ENCODE measurements at places on chromosomes 2 and 18.
A peak's percentile ranks its signal among the peaks of the same experiment; 100 is the strongest.

GRCh38 chr18:10878703-10879102 lies 270.7 kb downstream of the PIEZO2 start:
- DNase-seq, result no peak

DNA sequence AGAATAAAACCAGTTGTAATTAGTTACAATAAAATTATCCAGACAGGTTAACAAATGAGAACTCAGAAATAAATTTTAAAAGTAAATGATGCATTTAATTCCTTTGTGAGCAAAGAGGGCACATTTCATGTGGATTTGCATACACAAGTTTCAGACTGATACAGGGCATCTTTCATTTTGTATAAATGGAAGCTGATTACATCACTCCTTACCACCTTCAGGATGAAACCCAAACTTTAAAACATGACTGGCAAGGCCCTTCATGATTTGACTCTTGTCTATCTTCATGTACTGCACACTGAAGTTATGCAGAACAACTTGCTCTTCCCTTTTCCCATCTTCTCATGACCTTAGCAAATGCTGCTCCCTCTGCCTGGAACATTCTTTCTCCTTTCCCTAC lies 26.9 kb downstream of the EFEMP1 start:
- no peak for DNase-seq

GRCh38 chr2:17235167-17235566 lies 283.1 kb downstream of the RAD51AP2 start:
- no peak for DNase-seq

DNA sequence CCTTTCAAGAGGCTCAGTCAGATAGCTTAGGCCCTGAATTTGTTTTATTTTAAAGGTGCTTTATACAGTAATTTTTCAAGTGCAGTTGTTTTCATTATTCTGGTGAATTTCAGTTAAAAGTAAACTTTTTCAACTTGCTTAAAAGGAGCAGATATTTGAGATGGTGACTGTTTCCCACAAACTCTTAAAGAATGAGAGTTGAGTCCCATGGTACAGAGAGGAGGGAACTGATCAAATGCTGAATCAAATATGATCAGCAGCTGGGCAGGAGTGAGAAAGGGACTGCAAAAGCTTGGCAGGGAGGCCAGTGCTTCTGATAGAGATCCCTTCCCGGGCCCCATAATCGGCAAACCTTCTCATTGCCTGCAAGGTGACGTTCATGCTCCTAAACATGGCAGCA lies 91.2 kb downstream of the KCNS3 start:
- no peak for DNase-seq

DNA sequence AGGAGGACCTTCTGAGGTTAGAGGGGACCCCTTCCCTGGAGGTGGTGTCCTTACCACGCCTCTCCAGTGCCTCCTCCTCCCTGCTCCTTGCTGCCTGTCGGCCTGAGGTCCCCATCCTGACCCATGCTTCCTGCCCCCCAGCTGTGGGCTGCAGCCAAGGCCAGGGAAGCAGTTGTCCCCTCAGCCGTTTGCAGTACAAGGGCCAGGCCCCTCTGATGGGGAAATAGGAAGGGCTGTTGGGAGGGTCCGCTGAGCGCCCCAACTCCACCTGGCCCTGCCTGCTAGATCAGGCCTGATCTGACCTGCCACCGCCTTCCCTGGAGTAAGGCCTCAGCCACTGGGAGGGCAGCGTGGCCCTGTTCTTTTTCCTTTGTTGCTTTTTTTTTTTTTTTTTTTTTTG lies 219.8 kb downstream of the KLHL29 start:
- DNase-seq, result no peak

DNA sequence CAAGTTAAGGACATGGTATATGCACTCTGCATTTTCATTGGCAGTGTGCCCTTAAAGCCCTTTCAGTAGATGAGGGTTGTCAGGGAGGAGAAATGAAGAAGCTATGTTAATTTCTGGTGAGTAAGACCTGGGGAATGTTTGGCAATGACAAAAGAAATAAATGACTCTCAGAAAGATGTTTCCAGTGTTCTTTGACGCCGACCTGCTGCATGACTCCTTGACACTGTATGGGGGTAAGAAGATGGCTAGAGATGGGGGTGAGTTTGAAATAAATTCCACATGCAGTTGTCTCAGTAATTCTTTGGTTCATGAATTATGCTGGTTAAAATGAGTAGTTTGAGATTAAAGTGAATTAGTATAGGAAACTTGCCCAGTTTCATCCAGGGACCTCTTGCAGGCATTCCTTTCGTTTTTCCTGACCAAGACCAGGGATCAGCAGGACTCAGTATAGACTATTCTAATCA lies 5.9 kb downstream of the CCDC121 start:
- no peak for DNase-seq

GRCh38 chr2:70553584-70554337 lies at the start of gene TGFA:
TSS of gene TGFA (minus strand) at chr2:70553826. CDS start at chr2:70553767, 59 bp downstream.
- DNase-seq, result peak; percentile 68

- no peak for DNase-seq
Measured at GRCh38 chr2:213696442-213696841, 412.2 kb downstream of the SPAG16 start.

DNA sequence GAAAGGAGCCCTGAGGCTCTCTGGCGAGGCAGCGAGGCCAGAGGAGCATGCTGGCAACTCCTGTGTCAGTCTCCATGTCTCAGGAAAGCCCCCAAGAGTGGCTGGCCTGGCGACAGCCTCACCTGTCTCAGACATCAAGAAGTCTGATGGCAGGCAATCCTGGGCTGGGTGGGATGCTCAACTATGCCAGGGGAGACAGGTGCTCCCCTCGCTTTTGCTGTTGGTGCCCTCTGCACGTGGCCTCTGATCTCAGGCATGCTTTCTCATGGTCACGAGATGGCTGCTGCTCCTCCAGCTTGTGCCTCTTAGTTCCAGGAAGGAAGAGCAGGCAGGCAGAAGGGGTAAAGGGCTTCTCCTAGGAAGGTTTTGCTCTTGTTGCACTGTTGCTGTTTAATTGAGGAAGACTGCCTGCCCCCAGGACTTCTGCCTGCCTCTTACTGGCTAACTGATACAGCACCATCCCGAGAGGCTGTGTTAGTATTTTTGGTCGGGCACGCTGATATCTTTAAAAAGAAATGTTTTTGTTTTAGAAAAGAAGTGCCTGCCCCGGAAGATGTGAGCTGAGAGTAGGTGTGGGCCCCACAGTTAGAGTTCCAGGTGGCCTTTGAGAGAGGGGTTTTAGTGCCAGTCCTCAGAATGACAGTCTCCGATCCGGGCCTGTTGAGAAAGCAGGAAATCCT lies 344.8 kb upstream of the HS6ST1 start:
- DNase-seq, result no peak

DNA sequence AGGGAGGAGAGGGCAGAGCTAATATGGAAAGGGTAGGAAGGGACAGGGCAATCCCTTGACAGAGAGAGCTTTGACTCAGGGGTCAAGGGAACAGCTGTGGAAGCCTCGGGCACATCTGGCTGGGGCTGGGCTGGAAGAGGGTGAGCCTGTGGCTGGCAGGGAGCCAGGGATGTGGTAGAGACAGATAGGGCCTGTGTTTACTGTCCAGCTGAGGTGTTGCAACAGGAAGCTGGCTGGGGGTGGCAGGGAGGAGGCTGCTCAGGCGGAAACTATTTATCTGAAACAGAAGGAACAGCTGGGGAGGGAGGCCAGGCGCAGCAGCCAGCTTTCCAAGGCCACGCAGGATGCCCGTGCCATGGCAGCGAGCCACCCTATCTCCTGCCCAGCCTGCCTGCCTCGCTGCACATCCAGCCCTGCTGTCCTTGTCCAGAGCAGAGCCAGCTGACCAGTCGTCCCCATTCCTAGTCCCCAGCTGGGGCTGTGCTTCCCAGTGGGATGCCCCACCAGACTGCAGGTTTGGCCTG lies 264.7 kb downstream of the CYP26B1 start:
- DNase-seq, result no peak

DNA sequence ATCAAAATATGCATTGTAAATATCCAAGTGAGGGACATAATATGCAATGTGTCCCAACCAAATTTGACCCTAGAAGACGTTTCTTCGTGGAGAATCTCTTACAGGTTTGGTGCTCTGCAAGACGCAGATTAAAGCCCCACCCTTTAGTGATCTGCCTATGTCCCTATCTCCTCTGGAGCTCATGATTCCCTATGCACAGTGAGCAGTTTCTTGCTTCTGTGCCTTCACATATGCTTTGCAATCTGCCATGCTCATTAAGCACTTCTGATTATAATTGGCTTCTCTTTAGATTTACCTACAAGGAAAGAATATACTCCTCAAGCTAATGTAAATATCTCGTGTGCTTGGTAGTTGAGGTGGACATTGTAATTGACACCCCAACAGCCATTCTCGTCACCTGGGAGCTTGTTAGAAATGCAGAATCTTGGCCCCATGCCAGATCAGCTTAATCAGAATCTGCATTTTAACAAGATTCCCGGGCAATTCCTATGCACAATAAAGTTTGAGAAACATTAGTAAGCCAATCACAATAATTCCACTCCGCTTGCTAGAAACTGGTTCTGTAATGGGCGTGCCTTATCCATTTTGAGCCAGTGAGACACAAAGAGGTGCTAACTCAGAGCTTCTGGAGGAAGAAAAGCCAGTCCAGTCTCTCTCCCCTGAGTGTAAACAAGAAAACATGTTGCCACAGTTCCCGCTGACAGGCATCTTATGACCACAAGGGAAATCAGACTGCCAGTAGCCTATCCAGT lies 2.8 kb upstream of the PUM2 start:
- no peak for DNase-seq

All from stimulated activated CD4-positive, alpha-beta T cell treated with anti-CD3 and anti-CD28 coated beads, Interleukin-2, amount 100 ng/mL, for 24 hours (primary cell).